ENCODE measurements at places on chromosomes 1 and 21. TPM values are rescaled to one million over a fixed set of nuclear protein-coding genes. Genes with fewer than 3 reads are reported as not detected.

The KCNJ6 gene
- total RNA-seq = not detected

The DNAJC28 gene
- 7.6 TPM for total RNA-seq

The SELENBP1 gene
- 129 TPM for total RNA-seq

The SERPINC1 gene
- total RNA-seq = 0.46 TPM

The MAB21L3 gene
- 0.27 TPM for total RNA-seq

The TMEM50A gene
- total RNA-seq = 70.5 TPM

The NPPB gene
- total RNA-seq = 5.1 TPM

The LIN28A gene
- not detected for total RNA-seq

The ICOSLG gene
- total RNA-seq = 4.9 TPM

The GUCA2A gene
- total RNA-seq = not detected

The CD160 gene
- not detected for total RNA-seq

The FHAD1 gene
- total RNA-seq = not detected

GRCh38 chr1:155925506-155925905, 8.7 kb downstream of the KHDC4 start:
- no peak for DNase-seq

DNA sequence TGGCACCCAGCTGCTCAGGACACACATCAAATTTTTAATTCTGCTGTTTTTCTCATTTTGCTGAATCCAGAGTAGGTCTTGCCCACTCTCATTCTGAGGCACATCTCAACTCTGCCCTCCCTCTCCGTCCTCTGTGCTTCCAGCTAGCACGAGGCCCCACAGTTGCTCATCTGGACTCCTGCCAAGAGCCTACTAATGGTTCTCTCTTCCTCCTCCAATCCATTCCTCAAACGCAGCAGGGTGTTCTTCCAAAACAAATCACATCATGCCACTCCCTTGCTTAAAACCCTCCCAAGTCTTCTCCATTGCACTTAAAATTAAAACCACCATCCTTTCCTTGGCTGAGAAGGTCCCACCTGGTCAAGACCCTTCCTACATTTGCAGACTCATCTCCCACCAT, 49.8 kb upstream of the SCAF4 start:
- no peak for DNase-seq

DNA sequence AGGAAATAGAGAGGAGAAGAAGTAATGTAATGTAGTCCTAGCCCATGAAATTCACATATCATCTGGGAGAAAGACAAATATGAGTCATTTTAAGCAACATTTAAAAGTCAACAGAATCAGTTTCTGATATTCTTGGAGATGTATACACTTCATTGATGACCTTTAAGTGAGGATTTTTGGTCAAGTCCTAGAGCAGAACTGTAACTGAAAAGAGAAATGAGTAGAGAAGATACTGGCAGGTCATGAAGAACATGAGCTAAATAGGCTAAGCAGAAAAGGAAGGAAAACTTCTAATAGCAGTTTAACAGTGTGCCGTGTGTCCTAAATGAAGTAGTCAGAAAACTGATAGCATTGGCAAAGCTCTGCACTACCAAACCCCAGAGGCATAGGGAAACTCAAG, 4.6 kb downstream of the ZFP69B start:
- DNase-seq = no peak

DNA sequence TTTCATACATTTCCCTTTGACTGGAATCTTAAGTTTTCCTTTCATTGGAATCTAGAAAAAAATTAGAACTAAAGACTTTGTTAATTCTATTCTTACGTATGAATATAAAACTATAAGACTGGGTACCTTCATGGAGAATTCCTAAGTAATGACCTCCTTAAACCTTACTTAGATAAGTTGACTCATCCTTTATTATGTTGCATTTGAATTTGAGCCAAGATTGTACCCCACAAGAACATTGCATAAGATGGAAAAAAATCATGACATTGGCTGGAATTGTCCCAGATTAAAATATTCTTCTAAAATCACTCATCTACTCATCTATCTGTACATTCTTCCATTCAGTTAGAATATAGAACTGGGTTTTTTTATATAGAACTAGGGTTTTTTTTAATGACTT, 137.4 kb downstream of the C1orf21 start:
- DNase-seq = no peak

- no peak for DNase-seq
Observed at GRCh38 chr21:32719085-32719484, 8.7 kb downstream of the SYNJ1 start.

GRCh38 chr1:32100807-32101708, 6.8 kb upstream of the KPNA6 start:
- DNase-seq = no peak

DNA sequence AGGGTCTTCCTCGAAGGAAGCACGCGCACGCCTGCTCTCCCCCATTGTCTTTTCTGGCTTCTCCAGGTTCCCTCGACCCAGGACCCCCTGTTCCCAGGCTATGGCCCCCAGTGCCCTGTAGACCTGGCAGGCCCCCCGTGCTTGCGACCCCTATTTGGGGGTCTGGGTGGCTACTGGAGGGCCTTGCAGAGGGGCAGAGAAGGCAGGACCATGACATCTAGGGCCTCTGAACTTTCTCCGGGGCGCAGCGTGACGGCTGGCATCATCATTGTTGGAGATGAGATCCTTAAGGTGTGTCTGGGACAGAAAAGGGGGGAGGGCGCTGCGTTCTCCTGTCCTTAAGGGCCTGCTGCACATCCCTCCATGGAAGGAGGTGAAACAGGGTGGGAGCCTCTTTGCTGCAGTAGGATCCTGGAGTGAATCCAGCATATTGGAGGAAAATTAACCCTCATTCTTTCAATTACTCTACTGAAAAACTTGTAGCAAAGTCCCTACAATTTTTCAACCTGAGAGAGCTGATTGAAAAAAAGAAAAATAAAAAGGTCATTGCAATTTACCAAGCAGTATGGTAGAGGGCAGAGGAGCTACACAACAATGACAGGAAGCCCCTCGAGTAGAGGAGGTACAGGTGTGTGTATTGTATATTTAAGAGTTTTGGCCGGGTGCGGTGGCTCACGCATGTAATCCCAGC, 777 bp downstream of the FLAD1 start:
- no peak for DNase-seq

- DNase-seq = no peak
Observed at GRCh38 chr1:216533776-216534175, 110.5 kb upstream of the USH2A start.

DNA sequence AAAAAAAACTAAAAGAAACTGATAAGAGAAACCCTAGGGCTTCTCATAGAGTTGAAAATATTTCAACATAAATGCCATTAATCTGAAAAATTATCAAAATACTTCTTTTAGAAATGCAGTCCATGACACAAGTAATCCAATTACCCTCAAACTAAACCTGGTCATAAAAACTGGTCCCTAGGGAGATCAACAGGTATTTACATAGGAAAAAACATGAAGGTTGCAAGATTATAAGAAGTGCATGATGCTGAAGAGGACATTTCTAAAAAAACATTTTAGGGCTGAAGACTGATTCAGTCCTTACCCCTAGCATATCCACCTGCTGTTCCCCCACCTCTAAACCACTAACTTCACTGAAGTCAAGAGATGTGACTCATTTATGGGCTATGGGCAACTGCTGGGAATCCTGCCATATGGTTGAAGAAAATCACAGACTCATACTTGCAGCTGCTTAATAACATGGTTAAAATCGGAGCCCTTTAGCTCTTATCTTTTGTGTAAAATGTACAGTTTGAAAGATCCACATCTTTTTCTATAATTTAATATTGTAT, 131.0 kb upstream of the RUNX1 start:
- DNase-seq = no peak

DNA sequence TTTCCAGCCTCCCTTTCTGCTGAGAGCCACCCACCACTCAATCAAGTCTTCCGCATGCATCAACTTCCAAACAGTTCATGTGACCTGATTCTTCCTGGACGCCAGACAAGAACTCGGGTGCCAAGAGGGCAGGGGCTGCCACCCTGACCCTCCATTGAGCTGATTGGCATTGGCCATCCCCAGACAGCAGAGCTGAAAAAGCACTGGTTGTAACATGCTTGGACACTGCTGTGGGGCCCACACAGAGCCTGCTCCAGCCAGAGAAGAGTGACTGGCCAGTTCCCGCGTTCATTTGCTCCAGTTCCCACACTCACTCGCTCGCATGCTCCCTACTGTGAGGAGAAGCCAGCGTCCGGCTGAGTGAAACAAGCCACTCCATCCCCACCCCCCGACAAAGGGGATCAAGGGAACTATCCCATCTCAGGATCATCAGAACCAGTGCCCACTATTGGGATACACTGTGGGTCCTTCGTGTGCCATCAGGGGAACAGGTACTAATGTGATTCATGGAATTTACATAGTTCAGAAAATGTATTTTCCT, 420.3 kb downstream of the NPHP4 start:
- DNase-seq = no peak

- no peak for DNase-seq
Observed at GRCh38 chr1:84525779-84526178, 19.4 kb upstream of the GNG5 start.

GRCh38 chr1:202343652-202344349, 2.1 kb upstream of the UBE2T start:
- no peak for DNase-seq

- DNase-seq = no peak
Observed at GRCh38 chr1:95041491-95042165, 31.1 kb downstream of the ALG14 start.

DNA sequence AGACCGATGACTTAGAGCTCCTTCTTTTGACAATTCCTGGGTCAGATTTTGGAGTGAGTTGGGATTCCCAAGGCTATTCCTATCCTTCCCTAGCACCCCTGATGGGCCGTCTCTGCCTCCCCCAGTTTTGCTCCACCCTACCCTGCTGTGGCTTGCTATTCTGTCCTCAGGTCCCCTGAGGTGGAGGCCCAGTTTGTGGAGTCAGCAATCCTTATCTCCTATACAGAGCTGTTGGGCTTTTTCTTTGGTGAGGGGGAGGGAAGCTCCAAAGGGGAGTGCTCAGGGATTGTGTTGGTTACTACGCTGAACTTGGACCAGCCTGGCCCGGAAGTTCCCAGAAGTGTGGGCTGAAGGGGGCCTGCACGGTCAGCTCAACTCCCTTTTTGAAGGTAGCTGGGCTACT, 7.6 kb downstream of the SESN2 start:
- DNase-seq = no peak

GRCh38 chr1:83828456-83828855, 170.5 kb downstream of the TTLL7 start:
- DNase-seq = no peak

DNA sequence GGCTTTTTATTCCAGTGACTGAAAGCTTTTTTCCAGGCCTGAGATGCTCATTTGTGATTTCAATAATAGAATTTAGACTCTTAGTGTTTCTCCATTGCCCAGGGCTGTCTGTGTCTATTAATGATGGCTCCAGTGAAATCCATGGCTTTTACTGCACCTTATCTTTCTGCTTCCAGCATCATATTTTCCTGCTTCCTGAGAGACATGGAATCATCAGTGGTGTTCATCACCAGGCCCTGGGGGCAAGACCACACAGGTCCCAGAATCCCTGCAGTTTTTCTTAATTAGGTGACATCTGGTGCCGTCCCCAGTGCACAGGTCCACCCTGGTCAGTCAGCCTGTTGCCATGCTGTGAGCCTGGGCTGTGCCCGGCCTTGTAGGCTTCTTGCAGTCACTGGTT, 15.5 kb downstream of the NT5C1A start:
- no peak for DNase-seq

- DNase-seq = no peak
Observed at GRCh38 chr1:223620297-223620897, 45.1 kb downstream of the CAPN8 start.

DNA sequence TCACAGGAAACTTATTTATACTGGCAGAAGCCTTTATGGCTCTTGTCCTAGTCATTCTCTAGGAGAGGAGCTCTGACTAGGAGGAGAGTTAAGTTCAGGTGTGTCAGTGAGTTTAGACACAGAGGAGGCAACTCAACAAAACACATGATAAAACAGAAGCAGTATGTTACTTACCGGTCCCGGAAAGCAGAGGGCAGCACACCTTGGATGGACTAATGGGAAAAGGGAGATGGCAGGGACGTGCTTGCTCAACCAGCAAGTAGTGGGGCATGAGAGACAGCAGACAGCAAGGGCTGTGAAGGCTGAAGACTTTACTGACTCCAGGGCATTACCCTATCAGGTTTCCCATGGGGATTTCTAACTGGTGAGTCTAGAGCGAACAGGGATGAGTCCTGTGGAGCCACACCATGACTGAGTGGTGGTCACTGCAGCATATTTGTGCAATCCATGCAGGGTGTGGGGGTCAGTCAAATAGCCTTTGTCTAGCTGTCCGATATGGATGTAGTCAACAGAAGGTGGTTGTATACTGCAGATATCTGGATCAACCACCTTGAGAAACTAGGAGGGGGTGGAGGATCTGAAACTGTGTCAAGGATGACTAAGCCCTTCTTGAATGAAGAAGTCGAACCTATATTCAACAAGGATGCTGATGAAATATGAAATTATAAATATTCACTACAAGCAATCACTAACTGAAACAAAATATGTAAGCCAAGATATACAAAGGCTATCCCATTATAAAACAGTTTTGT, 596.3 kb upstream of the CHRM3 start:
- no peak for DNase-seq

DNA sequence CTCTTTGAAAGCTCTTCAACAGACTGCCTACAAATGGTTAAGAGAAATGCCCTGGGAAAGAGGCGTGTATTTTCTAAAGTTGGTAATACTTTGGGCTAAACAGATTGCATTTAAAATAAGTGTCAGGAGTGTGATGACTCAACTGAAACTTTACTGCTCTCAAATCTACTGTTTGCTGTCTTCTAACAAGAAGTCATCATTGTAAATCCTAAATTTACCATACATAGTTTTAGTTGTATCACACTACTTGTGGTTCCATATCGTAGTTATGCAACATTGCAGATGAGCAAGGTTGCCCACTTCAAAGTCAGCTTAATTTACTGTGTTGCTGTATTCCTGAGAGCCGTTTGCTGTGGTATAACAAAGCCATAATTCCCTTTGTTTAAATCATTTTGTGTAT, 59.6 kb downstream of the RGS21 start:
- no peak for DNase-seq

GRCh38 chr1:19153169-19153568, 56.9 kb downstream of the UBR4 start:
- no peak for DNase-seq

DNA sequence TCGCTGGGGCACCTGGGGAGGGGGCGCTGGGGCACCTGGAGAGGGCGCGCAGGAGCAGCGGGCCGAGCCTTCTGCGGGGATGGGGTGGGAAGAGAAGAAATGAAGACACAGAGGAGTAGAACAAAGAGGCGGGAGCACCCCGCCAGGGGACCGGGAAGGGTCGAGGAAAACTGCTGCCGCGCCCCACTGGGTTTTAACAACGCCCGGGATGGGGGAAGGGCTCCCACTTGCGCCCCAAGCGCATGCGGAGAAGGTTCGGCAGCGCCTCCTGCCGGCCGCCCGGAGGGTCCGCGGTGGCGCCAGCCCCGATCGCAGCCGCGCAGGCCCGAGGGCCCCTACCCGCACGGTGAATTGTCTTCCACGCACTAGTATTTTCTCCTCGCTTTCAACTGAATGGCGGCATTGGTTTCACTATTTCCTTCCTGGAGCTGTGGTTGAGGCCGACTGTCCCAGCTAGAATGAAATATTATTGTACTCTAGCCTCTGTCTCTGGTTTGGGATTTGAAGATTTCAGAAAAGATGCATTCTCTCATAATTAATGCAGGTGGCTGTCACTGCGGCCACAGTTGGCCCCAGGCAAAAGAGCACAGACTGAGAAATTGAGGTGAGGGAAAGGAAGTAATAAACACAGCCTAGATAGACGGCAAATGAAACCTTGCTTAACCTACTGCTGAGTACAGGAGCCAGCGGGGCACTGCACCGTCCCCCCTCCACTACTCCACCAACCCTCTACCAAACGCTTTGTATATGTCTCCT, 57.3 kb downstream of the MAB21L3 start:
- DNase-seq = peak; percentile 89

GRCh38 chr1:116463730-116464129, 90.7 kb downstream of the ATP1A1 start:
- DNase-seq = no peak

- DNase-seq = peak; percentile 62
Observed at GRCh38 chr1:183812686-183813569, 8.0 kb downstream of the RGL1 start.

Data from Right ventricle myocardium inferior (tissue), 1 donor.